Ovary (tissue), 10 donors: ENCODE measurements at places on chromosomes 7 and 10. TPM values are rescaled to one million over a fixed set of nuclear protein-coding genes. Genes with fewer than 3 reads are reported as not detected.

Gene HERC4
- total RNA-seq = 50.4 TPM

Gene TFR2
- total RNA-seq = not detected

- no peaks in the 10 kb centered on the region for H3K4me1 ChIP-seq
- H3K27me3 ChIP-seq = no peaks in the 10 kb centered on the region
- H3K4me3 ChIP-seq = no peak overlapping the region
- no peaks in the 10 kb centered on the region for H3K36me3 ChIP-seq
- no peak overlapping the region for H3K27ac ChIP-seq
These were observed 81.9 kb downstream of the RAMP3 start for GRCh38 chr7:45239486-45239885.

DNA sequence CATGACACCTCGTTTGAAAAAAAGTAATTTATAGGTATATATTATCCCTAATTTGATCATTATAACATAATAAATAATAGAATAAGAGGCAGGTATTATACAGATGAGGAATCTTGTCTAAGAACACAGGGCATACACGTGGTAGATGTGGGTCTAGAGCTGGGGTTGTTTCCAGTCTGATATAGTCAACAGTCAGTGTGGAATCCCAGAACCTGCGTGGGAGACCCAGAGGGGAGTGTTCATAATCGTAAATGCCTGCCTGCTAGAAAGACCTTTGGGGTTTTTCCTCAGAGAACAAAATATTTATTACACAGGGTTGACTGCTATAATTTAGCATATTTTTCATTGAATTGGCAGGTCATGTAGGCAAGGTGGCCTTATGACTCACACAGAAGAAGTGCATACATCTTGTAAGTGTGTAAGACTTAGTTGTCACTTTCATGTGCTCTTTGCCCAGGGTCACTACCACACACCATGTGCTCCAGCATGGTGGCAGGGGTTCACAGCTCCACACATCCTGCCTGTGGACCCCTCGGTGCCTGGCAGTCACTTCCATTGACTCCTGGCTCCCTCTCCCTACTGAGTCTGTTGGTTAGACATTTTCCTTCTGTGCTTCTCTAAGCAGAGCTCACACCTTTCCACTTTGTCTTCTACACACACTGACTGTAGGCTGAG, 94.9 kb upstream of the IKZF1 start:
- H3K36me3 ChIP-seq = no peaks in the 10 kb centered on the region
- H3K4me1 ChIP-seq = no peaks in the 10 kb centered on the region
- no peak overlapping the region for H3K27ac ChIP-seq
- DNase-seq = no peak
- H3K4me3 ChIP-seq = no peak overlapping the region
- H3K27me3 ChIP-seq = no peaks in the 10 kb centered on the region

GRCh38 chr7:36021367-36021766, 131.7 kb upstream of the EEPD1 start:
- no peaks in the 10 kb centered on the region for H3K27me3 ChIP-seq
- H3K27ac ChIP-seq = no peak overlapping the region
- H3K36me3 ChIP-seq = no peaks in the 10 kb centered on the region
- H3K4me3 ChIP-seq = no peak overlapping the region
- DNase-seq = no peak
- no peaks in the 10 kb centered on the region for H3K4me1 ChIP-seq

DNA sequence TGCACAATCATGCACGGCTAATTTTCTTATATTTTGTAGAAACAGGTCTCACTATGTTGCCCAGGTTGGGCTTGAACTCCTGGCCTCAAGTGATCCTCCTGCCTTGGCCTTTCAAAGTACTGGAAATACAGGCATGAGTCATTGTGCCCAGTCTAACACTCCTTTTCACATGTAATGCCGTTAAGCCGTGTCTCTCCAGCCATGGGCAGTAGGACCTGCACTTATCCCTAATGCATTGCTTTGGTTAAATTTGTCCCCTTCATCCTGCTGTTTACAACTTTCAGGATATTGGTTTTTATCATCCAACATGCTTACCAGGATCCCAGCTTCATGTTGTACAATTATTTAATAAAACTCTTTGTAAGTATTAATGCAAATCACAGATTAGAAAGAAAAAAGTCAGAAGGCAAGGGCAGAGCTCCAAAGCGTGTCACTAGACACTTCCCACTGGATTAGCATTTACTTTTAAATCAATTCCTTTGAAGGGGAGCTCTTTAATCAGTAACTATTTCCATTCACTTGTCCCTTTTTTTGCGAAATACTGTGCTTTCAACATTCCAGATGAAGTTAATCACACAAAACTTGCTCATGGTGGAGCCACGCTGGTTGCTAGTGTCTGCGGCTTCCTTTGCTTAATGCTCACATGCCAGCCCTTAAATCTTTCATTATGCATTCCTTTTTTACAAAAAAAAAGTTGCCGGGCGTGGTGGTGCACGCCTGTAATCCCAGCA, 256.0 kb upstream of the AUTS2 start:
- H3K4me1 ChIP-seq = no peaks in the 10 kb centered on the region
- no peaks in the 10 kb centered on the region for H3K27me3 ChIP-seq
- DNase-seq = no peak
- no peak overlapping the region for H3K27ac ChIP-seq

Gene GIMAP7
- total RNA-seq = 7.1 TPM

DNA sequence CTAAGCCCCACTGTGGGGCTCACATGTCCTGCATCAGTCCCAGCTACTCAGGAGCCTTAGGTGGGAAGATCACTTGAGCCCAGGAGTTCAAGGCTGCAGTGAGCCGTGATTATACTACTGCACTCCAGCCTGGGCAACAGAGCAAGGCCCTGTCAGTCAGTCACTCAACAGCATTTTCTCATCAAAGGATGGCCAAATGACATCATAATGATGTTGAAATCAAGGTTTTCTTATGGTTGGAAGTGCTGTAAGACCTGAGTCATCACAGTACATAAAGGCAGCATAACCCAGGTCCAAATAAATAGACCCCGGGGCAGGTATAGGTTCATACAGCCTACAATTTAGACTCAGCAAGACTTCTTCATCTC, 341.1 kb downstream of the PARD3 start:
- no peaks in the 10 kb centered on the region for H3K36me3 ChIP-seq
- no peak overlapping the region for H3K27ac ChIP-seq
- no peak for DNase-seq

Gene ANK3
- 28.3 TPM for total RNA-seq

Gene NPTX2
- 16.9 TPM for total RNA-seq

DNA sequence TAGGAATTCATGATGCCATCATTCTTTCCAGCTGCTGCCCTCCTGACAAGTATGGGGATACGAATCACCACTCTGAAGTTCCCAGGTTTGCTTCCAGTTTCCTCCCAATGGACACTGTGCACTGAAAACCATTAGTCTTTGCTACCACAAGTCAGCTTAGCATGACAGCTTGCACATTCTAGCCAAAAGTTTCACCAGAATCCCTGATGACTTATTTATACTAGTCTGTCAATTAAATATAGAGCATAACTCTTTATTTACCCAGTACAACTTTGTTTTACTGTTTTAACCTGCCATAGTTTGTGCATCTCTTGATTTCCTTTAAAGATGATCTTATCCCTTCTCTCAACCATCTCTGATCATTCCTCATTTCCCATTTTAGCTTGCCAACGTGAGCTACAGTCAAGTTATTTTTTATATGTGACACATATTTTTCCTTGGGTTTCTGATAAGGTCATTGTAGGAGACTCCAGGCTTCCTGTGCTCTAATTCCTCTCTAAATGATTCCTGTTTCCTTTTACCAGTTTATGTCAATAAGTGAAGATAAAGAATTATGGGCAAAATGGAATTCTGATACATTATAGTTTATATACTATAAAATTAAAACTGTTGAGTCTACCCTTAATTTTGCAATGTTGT, 167.5 kb upstream of the MEOX2 start:
- no peaks in the 10 kb centered on the region for H3K4me1 ChIP-seq
- no peak for DNase-seq
- no peak overlapping the region for H3K27ac ChIP-seq

DNA sequence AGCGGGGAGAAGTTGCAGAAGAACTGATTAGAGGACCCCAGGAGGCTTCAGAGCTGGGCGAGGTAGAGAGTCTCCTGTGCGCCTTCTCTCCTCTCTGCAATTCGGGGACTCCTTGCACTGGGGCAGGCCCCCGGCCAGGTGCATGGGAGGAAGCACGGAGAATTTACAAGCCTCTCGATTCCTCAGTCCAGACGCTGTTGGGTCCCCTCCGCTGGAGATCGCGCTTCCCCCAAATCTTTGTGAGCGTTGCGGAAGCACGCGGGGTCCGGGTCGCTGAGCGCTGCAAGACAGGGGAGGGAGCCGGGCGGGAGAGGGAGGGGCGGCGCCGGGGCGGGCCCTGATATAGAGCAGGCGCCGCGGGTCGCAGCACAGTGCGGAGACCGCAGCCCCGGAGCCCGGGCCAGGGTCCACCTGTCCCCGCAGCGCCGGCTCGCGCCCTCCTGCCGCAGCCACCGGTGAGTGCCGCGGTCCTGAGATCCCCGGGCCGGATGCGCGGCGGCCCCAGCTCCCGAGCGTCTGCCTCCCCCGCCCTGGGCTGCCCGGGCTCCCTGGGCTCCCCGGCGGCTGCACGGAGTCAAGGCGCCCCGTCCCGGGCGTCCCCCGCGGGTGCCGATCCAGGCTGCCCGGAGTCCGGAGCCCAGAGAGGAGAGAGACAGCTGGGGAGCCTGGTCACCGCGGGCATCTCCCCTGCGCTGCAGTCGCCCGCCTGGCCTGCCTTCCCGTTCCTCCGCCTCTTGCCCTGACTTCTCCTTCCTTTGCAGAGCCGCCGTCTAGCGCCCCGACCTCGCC, at the start of gene PLAU:
PLAU (plus strand) TSS at position 369 of the 789 bp plus-strand sequence. CDS start 424 bp downstream, outside the sequence.
- H3K27ac ChIP-seq = no peak within 1 kb of the TSS
- H3K27me3 ChIP-seq = no peaks in the 10 kb centered on the region
- peak within 1 kb of the TSS; percentile 45 for H3K4me3 ChIP-seq
- H3K4me1 ChIP-seq = peaks cover 10% of the 10 kb centered on the region
- peak; percentile 56 for DNase-seq

DNA sequence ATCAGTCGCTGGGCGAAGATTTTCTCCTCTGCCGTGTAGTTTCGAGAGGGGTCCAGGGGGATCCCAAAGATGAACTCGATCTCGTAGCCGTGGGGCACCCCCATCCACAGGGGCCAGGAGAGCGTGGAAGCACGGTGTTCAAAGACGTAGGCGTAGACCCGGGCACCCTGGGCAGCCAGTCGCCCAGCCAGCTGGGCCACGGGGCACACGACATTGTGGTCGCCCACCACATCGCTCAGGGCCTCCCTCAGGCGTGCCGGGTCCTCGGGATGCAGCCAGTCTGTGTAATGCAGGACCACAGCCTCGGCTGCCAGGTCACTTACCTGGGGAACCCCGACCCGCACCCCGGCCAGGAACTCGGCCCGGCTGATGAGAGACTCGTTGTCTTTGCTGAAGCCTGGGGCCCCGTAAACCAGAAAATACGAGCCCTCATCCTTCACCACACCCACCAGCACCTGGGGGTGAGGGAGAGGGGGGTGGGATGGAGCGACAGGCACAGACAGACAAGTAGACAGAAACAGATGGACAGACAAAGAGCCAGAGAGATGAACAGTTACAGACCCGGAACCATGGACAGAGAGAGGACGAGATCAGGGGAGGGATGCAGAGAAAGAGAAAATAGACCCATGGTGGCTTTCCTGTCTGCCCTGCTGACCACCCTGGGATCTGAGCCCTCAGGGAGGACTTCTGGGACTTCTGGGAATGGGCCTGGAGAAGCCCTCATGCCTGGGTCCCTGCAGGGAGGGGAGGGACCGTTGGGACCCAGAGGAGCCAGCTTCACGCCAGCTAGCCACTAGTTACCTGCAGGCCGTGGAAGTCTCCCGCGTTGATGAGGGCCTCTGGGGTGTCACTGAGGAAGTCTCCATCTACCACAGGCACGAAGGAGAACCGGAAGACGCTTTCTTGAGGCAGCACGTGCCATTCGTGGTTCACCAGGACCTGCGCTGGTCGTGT, 3.0 kb downstream of the ACHE start:
- H3K4me3 ChIP-seq = no peak overlapping the region
- peak; percentile 43 for DNase-seq
- no peak overlapping the region for H3K27ac ChIP-seq
- no peaks in the 10 kb centered on the region for H3K27me3 ChIP-seq
- H3K36me3 ChIP-seq = no peaks in the 10 kb centered on the region
- H3K4me1 ChIP-seq = peaks cover 9% of the 10 kb centered on the region

DNA sequence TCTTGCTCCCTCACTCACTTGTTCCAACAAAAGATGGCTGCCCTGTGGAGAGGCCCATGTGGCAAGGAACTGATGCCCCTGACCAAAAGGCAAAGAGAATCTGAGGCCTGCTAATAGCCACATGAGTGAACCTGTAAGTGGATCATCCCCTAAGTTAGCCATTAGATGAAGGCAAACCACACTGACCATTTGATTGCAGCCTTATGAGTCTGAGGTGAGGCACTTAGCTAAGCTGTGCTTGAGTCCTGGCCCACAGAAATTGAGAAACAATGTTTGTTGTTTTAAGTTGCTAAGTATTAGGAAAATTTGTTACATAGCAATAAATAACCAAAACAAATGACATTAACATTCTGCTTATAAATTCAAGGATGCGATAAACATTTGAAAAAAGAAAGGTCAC, 100.1 kb upstream of the BET1 start:
- no peak for DNase-seq
- H3K4me3 ChIP-seq = no peak overlapping the region
- no peak overlapping the region for H3K27ac ChIP-seq

DNA sequence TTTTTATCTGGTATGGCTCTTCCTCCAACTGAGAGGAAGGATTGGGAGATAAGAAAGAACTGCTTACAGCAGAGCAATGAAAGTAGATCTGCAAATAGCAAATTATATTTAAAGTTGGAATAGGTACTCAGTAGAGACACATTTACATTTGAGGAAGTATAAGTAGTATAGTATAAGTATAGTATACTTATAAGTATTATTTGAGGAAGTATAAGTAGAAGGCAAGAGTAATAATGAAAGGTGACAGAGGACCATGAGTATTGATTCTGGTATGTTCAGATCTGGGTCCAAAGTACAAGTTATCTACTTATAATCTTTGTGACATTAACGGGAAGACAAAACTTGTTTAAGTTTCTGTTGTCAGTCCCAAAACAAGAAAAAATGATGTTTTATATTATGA, 527.6 kb upstream of the SORCS1 start:
- no peaks in the 10 kb centered on the region for H3K36me3 ChIP-seq
- H3K4me1 ChIP-seq = no peaks in the 10 kb centered on the region
- H3K27ac ChIP-seq = no peak overlapping the region
- no peaks in the 10 kb centered on the region for H3K27me3 ChIP-seq
- DNase-seq = no peak

DNA sequence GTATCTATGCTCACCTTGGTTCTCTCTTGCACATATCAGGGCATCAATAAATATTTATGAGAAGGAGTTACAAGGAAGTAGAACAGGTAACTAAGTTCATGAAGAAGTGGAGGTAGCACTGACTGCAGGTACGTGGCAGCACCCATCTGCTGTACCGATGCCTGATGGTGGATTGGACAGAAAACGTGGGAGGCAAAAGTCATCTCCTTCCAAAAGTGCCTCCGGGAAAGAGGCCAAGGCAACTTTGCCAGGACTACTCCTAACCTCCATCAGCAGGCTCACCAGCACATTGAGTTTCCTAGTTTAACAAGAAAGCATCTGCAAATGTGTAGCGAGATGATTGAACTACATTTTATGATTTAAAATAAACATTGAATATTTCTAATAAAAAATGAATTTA, 248.8 kb downstream of the ANKRD7 start:
- H3K27ac ChIP-seq = no peak overlapping the region
- H3K36me3 ChIP-seq = no peaks in the 10 kb centered on the region
- no peaks in the 10 kb centered on the region for H3K27me3 ChIP-seq
- H3K4me3 ChIP-seq = no peak overlapping the region
- DNase-seq = no peak
- H3K4me1 ChIP-seq = no peaks in the 10 kb centered on the region

Gene ABCC2
- total RNA-seq = 0.38 TPM
